ENCODE measurements at places on chromosomes 12 and 14.

DNA sequence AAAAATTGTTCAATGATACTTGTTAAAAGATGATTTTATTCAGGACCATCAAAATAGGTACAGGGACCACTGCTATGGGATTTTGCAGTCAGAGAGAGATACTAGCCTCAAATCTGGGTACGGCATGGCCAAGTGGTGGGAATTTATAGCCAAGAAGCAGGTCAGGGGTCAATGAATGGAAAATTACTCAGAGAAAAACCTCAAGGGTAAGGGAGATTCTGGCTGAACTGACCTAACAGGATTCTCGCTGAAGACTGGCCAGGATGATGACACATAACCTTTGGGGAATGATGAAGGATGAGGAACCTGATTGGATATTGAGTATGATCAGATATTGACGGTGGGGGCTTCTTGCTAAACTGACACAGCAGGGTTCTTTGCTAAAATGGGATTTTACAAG lies 32.7 kb downstream of the DEPDC4 start:
- no peak for DNase-seq

- no peak for DNase-seq
Observed at GRCh38 chr14:38311655-38312054, 55.8 kb upstream of the CLEC14A start.

DNA sequence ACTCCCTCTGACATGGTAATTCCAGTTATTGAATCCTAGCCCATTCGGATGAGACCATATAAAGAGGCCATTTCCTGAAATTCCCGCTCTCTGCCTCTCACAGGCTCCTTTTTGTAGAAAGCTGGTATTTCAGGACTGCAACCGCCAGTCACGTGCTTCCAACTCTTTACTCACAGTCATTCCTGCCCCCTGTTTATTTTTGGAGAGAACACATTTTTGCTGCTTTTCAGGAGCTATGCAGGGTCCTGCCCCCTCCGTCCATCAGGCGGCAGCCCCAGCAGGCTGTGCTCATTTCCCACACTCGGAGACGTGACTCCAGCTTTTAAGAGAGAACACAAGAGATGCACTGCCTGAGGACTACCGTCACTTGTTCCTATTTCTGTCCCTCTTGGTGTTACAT lies 26.8 kb downstream of the IFT43 start:
- DNase-seq, result no peak

DNA sequence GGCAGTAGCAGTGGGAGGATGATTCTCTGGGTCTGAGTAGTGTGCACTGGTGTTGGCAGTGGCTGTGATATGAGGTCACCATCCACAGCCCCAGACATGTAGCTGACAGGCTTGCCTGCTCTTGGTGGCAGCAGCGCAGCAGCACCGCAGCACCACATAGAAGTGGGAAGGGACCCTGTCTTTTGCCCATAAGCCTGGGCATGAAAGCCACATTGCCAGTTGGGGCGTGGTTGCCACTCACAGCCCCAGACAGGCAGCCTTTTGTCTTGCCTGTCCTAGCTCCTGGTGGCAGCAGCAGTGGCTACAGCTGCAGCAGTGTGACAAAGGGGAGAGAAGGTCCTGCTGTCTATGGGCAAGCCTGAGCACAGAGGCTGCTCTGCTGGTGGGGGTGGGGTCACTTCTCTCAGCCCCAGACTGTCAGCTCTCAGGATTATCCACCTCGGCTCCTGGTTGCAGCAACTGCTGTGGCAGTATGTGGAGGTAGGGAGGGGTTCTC lies 71.5 kb downstream of the BRMS1L start:
- no peak for DNase-seq

Data from stimulated activated CD4-positive, alpha-beta T cell treated with anti-CD3 and anti-CD28 coated beads, Interleukin-12 subunit alpha, Interleukin-12 subunit beta, amount 100 ng/mL, for 24 hours (primary cell).